Tongue (tissue), 3 donors: ENCODE measurements at places on chromosomes 2 and 18. TPM values are rescaled to one million over a fixed set of nuclear protein-coding genes. Genes with fewer than 3 reads are reported as not detected.

Gene DYSF
- total RNA-seq: 100 TPM

Gene KRTCAP3
- 6.2 TPM for total RNA-seq

Gene LIPT1
- total RNA-seq: 7.6 TPM

Gene RSAD2
- total RNA-seq: 2.6 TPM

Gene ACAA2
- total RNA-seq: 67.9 TPM

Gene VIT
- 23.1 TPM for total RNA-seq

Gene ZNF532
- 86.1 TPM for total RNA-seq

Gene NFATC1
- 18.6 TPM for total RNA-seq

Gene ACMSD
- not detected for total RNA-seq

- DNase-seq: no peak
These were observed 126.0 kb downstream of the NXPH2 start for GRCh38 chr2:138654146-138654545.

- peak; percentile 19 for DNase-seq
These were observed 113.1 kb downstream of the GATA6 start for GRCh38 chr18:22282311-22283115.

DNA sequence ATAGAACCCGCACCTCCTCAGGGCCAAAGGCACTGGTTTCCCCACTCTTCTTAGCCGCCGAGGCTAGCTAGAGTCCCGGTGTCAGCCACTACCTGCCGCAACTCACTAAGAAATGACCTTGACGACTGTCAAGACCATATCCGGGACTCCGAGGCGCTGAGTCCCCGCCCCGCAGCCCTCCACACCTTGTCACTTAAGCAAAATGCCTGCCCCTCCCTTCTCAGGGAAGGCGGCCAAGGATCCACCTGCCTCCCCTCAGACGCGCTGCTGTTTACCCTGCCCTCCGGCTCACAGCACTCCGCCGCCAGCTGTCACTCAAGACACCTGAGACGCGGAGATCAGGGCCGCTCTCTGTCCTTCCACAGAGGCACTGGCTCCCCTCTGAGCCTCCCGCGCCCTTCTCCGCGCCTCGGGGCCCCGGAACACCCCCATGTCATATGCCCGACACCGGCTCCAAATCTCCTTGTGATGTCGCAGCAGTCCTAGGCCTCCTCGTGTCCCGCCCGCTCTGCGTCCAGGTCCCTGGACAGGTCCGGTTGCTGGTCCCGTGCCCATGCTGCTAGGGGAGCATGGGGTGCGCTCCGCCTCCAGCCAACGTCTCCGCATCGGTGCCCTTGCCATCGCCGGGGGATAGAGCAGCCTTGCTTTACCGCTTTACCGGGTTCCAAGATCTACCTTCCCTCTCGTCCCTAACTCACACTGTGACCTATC lies 32.5 kb upstream of the REG3G start:
- DNase-seq: peak; percentile 30

- DNase-seq: peak; percentile 87
These were observed 9.8 kb upstream of the PAPOLG start for GRCh38 chr2:60746318-60746717.

DNA sequence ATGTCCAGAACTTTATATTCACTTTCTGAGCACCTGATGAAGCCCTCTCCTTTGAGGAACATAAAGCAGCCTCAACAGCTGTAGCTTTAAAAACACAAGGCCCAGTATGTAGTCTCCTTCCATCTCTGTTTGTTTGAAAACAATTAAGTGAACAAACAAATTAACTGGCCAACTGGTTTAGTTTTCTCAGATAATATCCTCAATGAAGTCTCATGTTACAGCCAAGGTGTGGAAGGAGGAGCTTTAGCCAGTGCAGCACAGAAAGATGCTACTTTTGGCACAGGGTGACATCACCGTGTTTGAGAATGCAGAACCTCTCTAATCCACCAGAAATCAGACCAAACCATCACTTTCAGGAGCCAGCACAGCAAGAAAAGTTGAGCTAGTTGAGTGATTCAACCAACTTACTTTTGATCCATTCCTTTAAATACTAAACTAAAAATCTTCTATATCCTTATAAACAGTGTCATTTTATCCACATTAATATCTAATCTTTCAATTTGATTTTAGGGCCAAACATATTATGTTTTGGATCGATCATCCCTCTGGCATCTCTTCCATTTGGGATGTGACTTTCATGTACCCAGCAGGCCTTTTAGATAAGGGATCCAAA lies 488.7 kb downstream of the ARHGAP15 start:
- no peak for DNase-seq

- no peak for DNase-seq
These were observed 189.2 kb downstream of the CD226 start for GRCh38 chr18:69758458-69758857.

GRCh38 chr2:191385416-191386160 lies 140.4 kb downstream of the MYO1B start:
- DNase-seq: no peak

DNA sequence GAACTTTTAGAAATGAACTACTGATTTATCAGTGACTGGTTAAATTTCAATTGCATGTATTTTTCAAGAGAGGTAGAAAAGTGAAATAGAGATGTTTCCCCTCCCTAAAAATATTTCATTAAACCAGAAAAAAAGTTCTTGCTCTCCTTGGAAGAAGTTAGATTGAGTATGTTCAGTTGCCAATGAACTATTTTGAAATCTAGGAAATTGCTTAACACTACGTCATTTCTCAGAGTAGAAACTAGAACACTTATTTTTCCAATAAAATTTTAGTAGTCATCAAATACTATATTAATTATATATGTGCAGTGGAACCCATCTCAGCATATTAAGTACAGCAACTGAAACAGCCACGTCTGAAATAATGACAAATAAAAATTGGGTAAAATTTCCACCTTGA lies 51.8 kb upstream of the STAT1 start:
- DNase-seq: no peak

DNA sequence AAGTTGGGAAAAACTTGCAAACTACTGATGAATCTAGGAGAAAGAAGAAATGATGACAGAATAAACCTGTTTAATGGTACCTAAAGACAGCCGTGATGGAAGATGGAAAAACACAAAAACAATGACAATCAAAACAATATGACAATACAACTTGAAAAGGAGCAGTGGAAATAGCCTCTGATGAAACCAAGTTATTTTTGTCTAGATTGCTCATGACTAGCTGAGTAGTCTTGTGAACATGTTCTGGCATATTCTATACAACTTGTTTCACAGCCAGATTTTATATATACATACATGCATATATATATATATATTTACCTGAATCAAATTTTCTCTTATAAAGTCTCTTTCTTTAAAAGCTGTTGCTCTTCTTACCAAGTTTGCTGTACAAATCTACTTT lies 439.1 kb downstream of the TGIF1 start:
- no peak for DNase-seq

DNA sequence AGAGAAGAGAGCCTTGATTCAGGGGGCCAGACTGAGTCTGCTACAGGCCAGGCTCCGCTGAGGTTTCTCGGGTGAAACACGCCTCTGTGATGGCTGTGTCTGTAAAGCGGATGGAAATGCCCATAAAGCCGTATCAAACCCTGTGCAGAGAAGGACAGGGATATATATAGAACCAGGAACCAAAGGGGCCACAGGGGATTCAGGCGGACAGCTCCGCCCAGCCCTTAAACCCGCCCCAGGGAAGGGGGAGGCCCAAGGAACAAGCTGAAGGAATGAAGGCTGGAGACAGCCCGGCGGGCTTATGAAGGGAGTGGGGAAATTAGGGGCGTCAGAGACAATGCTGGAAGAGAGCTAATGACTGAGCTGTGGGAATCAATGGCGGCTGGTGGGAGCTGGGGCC lies 42.1 kb downstream of the NHEJ1 start:
- peak; percentile 10 for DNase-seq

DNA sequence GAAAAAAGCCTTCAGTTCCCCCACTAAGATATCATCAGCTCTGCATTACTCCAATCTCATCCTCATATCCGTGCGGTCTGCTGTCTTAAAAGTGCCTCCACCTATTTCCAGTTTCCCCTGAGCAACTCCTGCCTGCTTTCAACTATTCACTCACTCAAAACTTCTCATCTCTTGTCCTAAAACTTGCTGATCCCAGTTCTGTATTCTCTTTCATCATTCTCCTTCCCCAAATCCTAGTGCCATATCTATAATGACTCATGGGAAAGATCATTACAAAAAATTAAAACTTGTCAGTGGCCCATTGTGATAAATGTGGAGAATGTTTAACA lies 20.0 kb downstream of the ACVR1 start:
- no peak for DNase-seq

GRCh38 chr2:113754160-113754559 lies 2.3 kb downstream of the SLC35F5 start:
- no peak for DNase-seq

DNA sequence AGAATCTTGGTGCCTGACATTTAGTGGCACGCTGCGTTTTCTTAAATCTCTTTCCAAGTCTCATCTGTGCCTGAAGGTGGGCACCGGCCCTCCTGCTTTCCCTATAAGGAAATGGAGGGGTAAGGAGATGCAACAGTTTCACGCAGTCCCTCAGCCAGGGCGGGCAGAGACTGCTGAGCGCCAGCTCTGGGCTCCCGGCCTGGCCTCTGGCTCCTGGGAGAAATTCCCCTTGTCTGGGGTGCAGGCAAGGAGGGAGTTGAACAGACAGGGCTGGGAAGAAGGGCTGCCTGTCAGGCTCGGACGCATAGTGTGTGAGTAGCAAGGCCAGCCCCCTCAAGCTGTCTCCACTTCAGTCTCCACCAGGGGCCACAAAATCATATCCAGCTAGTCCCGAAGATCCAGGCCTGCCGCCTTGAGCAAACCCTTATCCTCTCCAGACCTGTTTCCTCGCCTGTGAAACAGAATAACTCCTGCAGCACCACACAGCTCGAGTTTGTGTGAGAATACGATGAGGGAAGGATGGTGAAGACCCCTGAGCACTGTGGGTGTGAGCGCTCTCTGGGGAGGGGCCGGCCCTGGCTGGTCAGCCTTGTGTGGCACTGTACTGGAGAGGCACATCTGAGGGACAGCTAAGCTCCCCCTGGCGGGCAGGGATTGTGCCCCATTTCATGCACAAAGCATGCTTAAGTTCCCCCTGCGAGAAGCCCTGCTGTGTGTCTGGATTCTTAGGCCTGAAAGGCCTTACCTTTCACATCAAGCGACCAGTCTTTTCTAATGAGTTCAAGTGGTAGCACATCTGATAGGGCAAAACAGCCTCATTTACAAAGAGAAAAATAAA lies 33.8 kb downstream of the SDC1 start:
- DNase-seq: no peak

GRCh38 chr18:77055429-77056300 lies 76.9 kb downstream of the MBP start:
- DNase-seq: peak; percentile 75

GRCh38 chr2:237966565-237967462 lies at the start of gene UBE2F:
UBE2F (plus strand) TSS chr2:237967014; CDS start chr2:237973108, 6,094 bp downstream.
- DNase-seq: peak; percentile 99

DNA sequence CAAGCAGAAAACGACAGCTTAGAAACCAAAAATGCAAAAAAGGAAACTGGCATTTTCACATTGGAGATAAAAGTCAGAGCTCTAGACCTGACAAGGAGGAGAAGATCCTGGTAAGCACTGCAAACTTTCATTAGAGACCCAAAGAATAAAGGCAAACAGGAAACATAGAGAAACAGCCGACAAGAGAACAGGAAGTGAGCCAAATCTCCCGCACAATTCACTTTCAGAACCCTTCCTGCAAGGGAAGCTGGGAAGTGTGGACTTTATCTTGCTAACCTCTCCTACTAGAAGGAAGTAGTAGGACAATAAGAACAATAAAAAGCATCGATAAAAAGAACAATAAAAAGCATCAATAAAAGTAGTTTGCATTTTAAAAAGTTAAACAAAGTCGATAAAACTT lies 417.8 kb upstream of the SPHKAP start:
- DNase-seq: no peak

DNA sequence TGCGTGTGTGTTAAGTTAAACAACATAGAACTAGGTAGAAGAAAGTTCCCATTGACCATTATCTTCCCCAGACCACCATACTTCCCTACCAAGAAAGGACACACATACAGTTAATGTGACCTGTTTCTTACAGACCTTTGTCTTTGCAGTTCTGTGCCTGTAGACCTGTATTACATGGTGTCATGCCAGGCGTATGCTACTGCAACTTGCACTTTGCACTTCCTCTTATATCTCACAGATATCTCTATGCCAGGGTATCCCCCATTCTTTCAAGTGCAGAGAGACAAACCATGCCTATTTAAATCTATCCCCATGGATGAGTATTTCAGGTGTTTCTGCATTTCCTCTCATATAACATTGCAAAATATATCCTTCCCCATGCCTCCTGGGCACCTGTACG lies 136.8 kb upstream of the PKDCC start:
- DNase-seq: no peak

GRCh38 chr18:46369323-46369722 lies 265.1 kb downstream of the HAUS1 start:
- no peak for DNase-seq

DNA sequence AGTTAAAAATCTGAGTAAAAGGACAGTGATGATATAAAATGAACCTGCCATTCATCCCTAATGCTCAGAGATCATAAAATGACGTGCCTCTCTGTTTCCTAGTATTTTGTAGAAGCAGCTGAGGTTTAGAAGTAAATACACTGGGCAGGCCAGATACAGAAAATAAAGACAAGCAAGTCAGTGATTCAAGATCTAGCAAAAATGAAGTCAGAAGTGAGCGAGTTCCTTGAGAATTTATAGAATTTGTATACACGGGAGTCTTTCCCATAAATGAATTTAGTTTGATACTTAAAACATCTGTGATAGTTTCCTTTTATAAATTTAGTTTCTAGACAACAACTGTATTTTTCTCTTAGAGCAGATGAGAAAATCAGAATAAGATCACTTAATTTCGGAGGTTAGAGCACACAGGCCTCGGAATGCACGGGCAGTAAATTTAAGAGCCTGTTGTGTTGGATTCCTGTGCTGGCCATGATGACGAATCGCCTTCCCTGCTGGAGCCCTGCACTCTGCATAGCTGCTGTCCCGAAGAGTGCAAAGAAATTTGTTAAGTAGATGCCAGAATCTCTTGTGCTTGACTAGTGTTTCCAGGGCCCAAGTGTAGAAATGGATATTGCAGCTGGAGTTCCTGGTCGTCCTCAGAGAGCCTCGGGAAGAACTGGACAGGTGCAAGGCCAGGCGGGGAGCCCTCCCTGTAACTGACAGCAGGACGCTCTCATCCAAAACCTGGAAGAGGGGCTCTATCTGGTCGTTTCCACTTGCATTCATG lies 83.7 kb upstream of the RBM44 start:
- peak; percentile 86 for DNase-seq
